Heart left ventricle (tissue), 16 donors: ENCODE measurements at places on chromosomes 2 and 18.

- no peak for DNase-seq
These were observed 18.7 kb upstream of the RAPH1 start for GRCh38 chr2:203553784-203554183.

GRCh38 chr2:112155331-112156151, 17.4 kb downstream of the FBLN7 start:
- DNase-seq = no peak

- DNase-seq = no peak
These were observed 111.3 kb downstream of the TSN start for GRCh38 chr2:121866789-121867188.

DNA sequence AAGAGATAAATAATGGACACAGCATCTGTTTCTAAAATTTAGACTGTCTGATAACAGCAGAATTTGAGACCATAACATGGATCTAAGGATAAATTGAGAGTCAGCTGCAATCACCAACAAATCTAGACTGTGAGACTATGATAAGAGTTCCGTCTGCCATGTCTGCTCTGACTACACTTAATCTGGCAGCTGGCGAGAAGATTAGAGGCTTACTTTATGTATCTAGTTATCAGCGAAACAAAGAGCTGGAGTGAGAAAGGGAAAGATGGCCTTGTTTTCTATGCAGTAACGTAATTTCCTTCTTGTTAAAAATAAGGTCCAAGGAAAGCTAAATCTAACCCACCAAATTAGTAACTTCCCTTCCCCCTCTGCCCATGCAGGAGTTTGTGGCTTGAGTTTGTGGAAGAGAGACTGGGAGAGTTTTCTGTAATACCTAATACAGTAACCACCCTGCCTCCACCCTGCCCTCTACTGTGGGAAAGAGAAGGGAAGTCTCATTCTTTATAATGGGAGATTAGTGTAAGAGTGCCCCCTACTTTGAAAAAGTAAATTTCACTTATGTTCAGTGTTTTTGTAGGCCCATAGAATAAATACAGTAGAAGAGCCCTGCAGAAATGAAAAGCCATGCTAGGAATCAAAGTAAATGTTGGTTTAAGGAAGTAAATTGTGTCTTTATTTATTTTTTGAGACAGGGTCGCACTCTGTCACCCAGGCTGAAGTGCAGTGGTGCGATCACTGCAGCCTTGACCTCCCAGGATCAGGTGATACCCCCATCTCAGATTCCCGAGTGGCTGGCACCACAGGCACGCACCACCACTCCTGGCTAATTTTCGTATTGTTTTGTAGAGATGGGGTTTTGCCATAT, 27.5 kb downstream of the EML4 start:
- DNase-seq = peak; percentile 57

DNA sequence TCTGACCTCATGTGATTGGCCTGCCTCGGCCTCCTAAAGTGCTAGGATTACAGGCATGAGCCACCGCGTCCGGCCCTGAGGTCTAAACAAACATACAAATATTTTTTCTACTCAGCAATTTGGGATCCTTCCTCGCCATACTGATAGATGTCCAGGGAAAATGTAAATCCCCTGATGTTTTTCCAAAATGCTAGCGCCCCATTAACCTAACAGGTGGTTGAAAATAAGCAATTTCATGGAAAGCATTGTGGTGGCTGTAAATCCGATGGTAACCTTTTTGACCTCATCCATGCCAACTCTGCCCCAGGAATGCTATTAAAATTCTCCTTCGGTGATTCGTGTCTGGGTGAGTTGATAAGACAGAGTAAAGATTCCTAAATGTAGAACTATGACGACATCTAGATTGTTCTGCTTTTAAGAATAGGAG, 19.3 kb downstream of the GEMIN6 start:
- DNase-seq = no peak

DNA sequence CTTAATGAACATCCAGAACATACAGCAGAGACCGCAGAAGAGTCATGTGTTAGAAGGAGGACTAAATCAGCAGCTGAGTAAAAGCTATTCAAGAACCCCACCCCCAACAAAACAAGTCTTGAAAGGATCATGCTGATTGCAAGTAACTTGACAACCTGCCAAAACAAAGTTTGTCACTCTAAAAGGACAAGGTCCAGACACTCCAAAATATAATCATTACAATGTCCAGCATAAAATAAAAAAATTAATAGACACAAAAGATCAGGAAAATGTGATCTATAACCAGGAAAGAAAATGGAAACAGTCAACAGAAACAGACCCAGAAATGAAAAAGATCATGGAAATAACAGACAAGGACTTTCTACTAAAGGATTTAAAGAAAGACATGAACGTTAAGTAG, 28.5 kb downstream of the CCDC88A start:
- no peak for DNase-seq

- no peak for DNase-seq
These were observed 85.1 kb downstream of the CTAGE1 start for GRCh38 chr18:22332590-22332989.

DNA sequence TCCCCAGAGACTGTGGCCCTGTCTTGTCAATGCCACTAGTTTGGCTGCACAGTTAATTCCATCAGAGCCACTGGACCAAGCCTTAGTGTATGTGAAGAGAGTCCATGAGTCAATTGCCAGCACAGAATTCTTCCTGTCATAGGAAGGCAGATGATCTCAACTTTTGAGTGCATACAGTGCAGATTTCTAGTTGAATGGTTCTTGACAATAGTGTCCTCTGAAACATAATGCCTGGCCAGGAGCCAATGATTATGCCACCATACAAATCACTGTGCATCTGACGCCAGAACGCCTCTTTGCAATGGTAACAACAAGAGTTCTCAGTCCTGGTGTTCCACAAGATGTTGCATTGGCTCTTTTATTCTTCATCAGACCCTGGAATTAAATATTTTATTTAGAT, 7.1 kb downstream of the NEUROD1 start:
- no peak for DNase-seq

- DNase-seq = no peak
These were observed 121.4 kb downstream of the ASXL3 start for GRCh38 chr18:33699372-33699771.

GRCh38 chr2:133991606-133992168, 262.2 kb upstream of the MGAT5 start:
- DNase-seq = no peak

DNA sequence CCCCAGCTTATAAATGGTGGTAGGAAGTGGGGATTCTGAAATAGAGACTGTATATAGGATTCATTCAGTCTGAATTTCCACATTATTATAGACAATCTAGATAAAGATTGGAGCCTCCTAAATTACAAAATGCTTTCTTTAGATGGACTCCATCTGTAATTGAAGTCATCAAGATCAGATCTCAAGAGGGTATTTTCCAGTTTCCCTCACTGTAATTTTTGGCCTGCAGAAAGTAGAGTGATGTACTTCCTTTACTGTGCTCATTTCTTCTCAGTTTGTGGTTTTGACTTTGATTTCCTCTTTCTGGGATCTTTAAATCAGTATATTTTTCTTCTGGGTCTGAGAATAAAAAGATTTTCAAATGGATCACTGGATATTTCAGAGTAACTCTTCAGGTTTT, 7.2 kb downstream of the BABAM2 start:
- DNase-seq = no peak

- no peak for DNase-seq
These were observed 106.3 kb downstream of the GPR39 start for GRCh38 chr2:132522901-132523300.

DNA sequence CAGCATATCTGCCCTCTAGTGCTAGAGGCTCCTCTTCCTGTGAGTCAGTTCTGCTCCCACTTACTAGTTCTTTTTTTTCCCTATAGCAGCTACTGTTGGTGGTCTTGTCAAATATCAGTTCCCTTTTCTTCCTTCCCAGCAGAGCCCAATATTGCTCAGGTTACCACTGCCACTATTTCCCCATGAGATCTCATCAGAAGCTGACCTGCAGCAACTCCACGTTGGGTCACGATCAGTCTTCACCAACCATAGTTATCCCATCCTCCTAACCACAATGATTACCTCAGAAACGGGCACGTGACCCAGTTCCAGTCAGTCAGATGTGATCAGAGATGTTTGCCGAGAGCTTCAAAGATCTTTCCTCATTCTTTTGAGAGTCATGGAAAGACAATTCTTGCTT, 59.7 kb upstream of the CAPN13 start:
- DNase-seq = no peak

GRCh38 chr2:203650860-203651613, 55.4 kb upstream of the CD28 start:
- DNase-seq = no peak

DNA sequence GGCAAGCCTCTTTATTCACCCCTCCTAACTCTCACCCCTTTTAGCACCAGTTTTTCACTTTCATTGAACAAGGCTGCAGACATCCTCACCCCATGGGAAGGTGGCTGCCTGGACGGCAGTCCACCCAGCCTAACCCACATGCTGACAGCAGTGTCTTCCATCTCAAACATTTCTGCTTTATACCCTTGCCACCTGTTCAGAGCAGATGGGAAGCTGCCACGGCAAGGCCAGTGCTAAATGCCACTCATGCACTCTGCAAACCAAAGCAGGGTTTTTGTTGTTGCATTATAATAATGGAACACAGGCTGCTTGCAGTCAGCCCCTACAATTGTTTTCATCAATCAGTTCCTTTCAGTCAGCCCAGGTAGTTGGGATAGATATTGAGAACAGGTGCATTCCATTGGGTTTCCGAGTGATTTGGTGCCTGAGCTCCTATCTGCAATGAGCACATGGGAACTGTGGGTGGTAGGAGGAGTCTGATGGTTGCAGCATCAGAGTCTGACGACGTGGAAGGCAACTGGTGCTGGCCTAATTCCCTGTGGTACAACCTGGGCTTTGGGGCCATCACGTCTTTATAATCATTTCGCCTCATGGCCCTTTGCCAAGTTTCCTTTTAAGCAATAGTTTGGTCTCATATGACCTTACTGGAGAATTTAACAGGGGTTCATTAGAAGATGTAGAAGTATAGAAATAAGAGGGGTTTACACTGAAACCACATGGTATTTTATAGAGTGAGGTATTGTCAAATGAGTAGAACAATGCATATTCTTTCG, 252.5 kb upstream of the SP5 start:
- DNase-seq = no peak

DNA sequence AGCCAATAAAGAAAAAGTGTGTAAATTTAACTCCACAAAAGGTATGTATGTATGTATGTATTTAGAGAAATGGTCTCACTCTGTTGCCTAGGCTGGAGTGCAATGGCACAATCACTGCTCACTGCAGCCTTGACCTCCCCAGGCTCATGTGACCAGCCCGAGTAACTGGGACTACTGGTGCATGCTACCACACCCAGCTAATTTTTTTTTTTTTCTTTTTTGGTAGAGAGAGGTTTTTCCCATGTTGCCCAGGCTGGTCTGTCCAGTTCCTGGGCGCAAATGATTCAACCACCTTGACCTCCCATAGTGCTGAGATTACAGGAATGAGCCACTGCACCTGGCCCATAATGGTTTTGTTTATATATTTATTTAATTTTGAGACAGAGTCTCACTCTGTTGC, 67.1 kb downstream of the CERKL start:
- DNase-seq = no peak

DNA sequence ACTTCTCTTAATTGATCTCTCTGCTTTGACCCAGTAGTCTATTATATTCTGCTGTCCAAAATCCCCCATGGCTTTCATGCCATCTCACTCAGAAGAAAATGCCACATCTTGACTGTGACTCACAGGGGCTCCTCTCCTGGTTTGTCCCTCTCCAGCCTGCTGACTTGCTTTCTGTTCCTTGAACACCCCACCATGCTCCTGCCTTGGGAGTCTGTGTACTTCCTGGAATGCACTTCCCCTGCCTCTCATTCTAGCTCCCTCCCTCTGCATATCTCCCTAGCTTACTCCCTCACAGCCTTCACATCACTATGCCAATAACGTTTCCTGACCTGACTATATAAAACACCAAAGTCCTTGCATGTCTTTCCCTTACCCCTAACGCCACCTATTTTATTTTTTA, 167.2 kb downstream of the TRIB2 start:
- DNase-seq = no peak

GRCh38 chr18:57803103-57803969, at the start of gene ATP8B1:
ATP8B1 (minus strand) TSS chr18:57803315; CDS start chr18:57731807, 71,508 bp downstream.
- peak; percentile 87 for DNase-seq

DNA sequence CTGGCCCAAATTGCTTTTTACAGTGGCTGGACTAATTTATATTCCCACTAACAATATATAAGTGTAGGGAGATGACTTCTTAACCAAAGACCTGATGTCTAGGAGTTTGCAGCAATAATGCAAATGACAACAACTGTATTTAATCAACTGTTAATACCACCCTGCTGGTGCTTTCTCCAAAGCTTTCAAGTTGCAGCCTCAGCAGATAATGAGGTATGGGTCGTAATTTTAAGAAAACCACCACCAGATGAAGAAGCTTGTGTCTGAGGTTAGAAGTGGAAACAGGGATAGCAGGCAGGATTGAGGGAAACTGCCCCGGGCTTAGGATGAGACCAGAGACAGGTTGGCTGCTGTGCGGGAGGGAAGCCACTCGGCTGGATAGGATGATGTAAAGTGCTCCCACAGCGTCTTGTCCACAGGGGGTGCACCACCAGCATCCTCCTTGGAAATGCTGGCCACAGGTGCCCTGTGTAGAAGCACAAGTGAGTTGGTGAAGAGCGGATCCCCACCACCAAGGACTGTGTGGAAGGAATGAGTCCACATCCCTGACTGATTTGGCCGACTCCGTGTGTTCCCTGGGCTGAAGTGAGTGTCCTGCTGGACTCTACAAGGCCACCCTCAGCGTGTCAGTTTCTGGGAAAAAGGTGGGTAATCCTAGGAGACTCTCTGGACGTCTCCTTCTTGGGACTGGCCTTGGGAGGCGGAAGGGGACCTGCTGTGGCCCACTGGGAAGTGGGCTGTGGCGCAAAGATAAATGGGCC, 76.1 kb upstream of the SMAD2 start:
- DNase-seq = no peak

GRCh38 chr2:110702514-110703380, 24.9 kb upstream of the BUB1 start:
- no peak for DNase-seq

DNA sequence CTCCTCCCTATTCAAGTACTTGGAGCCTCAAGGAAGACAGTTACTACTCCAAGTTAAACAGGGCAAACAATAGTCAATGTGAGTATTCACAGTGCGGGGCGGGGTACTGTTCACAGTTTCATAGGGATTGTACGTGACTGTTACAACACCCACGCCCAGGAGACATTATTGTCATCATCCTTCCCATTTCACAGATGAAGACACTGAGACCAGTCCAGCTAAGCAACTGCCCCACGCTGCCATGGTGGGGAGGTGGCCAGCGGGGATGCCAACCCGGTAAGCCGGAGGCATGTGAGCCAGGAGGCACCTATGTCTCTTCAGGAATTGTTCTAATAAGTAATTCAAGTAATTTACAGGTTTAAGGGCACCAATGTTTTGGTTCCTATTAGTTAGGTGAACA, 982 bp downstream of the HJURP start:
- no peak for DNase-seq
